ENCODE measurements at places on chromosomes 5 and 9.

- DNase-seq = no peak
These were observed 110.8 kb upstream of the IRX1 start for GRCh38 chr5:3484836-3485235.

DNA sequence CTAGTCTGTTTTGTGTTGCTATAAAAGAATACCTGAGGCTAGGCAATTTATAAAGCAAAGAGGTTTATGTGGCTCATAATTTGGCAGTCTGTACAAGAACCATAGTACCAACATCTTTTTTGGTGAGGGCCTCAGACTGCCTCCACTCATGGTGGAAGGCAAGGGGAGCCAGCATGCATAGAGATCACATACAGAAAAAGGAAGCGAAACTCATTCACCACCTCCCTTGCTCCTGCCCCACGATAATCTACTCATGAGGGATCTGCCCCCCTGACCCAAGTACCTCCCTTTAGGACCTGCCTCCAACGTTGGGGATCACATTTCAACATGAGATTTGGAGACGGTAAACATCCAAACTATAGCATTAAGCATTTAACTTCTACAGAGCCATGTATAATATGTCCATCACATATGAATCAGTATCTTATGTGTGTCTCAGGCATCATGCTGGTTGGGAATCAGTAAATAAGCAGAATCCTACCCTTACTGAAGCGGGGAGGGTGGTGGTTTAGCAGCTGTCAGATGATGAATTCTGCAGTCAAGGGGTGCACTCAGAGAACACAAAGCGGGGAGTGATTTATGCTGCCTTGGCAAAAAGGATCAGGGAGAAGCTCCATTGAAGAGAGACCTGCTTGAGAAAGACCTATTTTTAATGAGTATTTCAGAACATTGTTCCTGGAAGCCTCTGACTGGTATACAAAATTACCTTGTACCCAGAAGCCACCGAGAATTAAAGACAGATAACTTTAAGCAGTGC, 34.8 kb downstream of the HMGXB3 start:
- DNase-seq = no peak

DNA sequence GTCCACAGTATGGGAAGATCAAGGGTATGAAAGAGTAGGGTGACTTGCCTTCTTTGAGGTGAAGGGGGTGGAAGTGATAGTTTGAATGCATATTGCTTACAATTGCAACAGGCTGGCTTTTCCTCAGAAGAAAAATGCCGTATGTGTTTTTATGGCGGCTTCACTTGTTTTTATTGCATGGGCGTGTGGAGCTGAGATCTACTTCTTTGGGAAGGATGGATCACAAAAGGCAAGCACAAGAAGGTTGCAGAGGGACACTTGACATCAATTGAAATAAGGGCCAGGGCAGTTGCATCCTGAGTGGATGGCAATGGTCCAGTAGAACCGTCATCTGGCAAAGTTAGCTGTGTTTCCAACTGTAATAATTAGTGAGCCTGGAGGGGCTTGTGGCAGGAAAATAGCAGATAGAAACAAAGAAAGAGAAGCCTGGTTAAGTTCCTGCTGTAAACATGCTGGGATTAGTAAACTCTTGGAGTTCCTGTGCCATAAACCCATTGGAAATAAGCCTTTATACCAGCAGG, 138.4 kb downstream of the NTRK2 start:
- no peak for DNase-seq

DNA sequence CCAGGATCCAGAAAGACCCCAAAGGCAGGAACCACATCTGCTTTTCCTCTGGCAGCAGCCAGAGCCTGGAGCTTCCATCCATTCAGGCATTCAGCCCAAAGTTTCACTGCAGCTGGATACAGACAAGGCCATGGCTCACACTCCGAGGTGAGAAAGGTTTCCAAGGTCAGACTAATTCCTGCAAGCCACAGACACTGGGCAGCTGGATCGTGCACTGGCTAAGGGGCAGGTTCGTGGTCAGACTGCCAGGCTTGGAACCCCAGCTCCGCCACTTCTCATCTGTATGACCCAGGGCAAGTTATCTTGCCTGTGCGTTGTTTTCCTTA, 36.9 kb downstream of the SPOCK1 start:
- DNase-seq = no peak

- no peak for DNase-seq
These were observed 3.1 kb downstream of the EIF4E1B start for GRCh38 chr5:176633598-176633997.

- no peak for DNase-seq
These were observed 130.4 kb upstream of the POC5 start for GRCh38 chr5:75847561-75848021.

- DNase-seq = no peak
These were observed 144.3 kb downstream of the EFNA5 start for GRCh38 chr5:107526270-107526937.

GRCh38 chr5:114120166-114120565, 241.7 kb upstream of the KCNN2 start:
- DNase-seq = no peak

GRCh38 chr5:170303549-170303948, 6.0 kb upstream of the LCP2 start:
- no peak for DNase-seq

DNA sequence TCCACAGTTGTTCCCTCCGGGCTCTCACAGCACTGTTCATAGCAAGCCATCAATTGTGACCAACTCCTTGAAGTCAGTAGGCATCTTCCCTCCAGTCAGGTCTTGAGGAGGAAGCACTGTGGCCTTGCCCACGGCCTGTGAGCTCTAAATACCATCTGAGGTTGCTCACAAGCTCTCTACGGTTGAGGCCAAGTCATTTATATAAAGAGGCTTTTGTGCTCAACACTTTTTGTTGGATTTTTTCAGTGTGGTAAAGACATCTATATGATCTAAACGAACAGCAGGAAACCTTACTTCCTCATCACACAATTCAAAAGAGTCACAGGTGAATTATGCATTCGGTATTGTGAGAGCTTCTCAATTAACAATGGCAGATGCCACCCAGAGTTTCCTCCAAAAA, 97.3 kb downstream of the ZNF462 start:
- no peak for DNase-seq

DNA sequence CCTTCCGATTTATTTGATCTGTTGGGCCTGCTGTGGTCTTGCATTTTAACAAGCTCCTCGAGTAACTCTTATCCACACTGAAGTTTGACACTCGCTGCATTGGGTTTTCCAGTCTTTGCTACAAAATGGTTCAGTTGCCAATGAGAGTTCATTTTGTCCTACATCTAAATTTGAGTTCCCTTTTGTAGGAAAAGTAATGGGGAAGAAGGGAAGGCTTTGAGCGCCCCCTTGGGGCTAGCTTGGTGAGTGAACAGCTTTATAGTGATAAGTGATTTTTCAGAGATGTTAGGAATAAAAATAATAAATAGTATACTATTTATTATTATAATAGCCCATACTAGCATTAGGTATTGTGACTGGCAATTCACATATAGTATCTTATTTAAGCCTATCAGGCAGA, 89.9 kb upstream of the GNAQ start:
- peak; percentile 67 for DNase-seq

- no peak for DNase-seq
These were observed 1.9 kb downstream of the FLT4 start for GRCh38 chr5:180647465-180647864.

GRCh38 chr5:66894480-66895240, 298.5 kb downstream of the MAST4 start:
- DNase-seq = no peak

DNA sequence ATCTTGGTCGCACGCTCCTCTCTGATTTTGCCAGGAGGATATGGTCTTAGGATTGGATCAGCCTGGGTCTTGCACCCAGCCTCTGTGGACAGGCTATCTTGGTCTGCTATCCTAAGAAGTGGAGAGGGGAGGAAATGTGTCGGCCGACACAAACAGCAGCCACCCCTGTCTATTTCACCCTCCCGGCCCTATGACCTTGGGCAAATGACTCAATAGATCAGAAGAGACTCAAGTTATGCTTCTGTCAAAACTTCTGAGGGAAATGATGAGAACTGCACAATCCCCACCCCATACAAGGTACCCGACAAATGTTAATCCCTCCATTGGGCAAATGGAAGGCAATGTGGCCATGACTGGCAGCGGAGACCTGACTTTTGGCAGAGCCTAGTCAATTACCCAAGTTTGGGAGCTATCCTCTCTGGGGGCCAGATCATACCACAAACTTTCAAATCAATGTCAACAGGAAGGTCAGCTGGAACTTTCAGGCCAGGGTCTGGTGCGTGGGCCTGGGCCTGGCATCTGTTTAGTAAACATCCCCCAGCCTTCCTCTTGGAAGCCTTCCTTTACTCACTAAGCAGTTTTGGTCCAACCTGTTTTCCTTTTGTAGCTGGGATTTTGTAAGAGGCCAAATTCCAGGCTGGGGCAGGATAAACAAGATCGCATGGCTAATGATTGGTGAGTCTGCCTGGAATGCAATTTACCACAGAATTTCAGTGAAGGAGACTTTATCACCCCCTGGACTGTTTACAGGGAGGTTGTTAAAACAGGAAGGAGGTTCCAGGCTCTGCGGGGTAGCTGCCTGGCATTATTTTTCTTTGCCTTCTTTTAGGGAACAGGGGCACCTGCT, 64.2 kb upstream of the CPEB4 start:
- no peak for DNase-seq

Data from neural crest cell (in vitro differentiated cells).